ENCODE measurements at places on chromosomes 12 and 14.

DNA sequence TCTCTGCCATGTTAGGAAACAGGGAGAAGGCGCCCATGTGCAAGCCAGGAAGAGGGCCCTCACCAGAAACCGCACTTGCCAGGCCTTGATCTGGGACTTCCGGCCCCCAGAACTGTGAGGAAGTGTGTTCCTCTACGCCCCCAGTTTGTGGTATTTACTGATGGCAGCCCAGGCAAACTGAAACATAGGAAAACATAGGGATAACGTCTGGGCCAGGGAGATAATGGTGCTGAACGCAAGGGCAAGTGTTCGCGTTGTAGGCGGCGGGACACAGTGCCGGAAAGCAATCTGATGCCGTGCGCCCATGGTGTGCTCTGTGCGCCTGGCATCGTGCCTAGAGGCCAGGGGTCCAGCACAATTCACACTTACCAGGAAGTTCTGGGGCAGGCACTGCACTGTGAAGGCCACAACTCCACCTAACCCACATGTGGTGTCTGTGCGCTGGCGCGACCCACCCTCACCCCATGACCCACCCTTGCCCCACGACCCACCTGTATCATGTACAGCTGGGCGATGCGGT is 53.6 kb downstream of the ARL6IP4 start:
- no peak for DNase-seq

GRCh38 chr12:87667378-87667777 is 361.8 kb downstream of the C12orf50 start:
- DNase-seq: no peak

- DNase-seq: no peak
Measured at GRCh38 chr14:77638771-77639171, 22.3 kb upstream of the SPTLC2 start.

GRCh38 chr14:35965400-35965799 is 139.3 kb downstream of the BRMS1L start:
- DNase-seq: no peak

GRCh38 chr14:79627058-79627457 is 584.2 kb downstream of the DIO2 start:
- no peak for DNase-seq

DNA sequence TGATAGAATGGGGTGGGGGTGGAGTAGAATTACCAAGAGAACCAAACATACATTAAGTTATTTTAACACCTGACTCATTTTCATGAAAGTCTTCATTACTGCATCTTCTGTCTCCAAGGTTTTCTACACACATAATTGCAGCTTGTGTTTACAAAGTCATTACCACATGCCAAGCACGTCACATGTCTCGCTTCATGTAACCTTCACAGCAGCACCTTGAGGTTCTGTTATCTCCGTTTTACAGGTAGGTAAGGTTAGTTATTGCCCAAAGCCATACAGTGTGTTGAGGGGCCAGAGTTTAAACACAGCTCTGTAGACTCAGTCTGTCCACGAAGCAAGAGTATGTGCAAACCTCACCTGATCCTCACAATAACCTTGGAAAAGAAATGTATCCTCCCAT is 64.3 kb upstream of the RBM19 start:
- no peak for DNase-seq

- DNase-seq: no peak
Measured at GRCh38 chr14:79549515-79549914, 661.8 kb downstream of the DIO2 start.

All from stimulated activated CD8-positive, alpha-beta memory T cell treated with anti-CD3 and anti-CD28 coated beads, Interleukin-4, amount 100 ng/mL, for 4 hours (primary cell).